ENCODE measurements at places on chromosomes 7 and 10. TPM values are rescaled to one million over a fixed set of nuclear protein-coding genes. Genes with fewer than 3 reads are reported as not detected.

PRKG1 gene
- 18.5 TPM for polyA plus RNA-seq

GRCh38 chr10:14727465-14727864 is 47.2 kb downstream of the FAM107B start:
- H3K27me3 ChIP-seq: no peaks in the 10 kb centered on the region
- no peak overlapping the region for H3K4me3 ChIP-seq
- DNase-seq: no peak
- H3K36me3 ChIP-seq: no peaks in the 10 kb centered on the region
- H3K27ac ChIP-seq: no peak overlapping the region
- no peaks in the 10 kb centered on the region for H3K4me1 ChIP-seq

DNA sequence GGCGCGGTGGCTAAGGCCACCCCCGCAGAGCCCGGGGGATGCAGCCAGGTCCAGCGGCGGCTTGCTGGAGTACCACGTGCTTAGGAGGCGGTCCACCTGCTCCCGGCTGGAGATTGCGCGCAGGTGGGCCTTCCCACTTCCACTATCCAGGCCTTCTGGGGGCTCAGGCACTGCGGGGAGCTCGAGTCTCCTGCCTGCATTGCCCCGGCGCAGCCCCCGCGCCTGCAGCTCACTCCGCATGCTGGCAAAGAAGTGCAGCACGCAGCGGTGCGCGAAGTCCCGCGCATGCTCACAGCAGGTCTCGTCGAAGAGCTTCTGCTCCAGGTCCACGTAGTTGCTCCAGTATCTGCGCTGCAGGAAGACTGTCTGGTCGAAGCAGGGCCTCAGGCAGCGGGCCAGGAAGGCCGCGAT is 5.8 kb downstream of the CALHM3 start:
- H3K4me1 ChIP-seq: peaks cover 13% of the 10 kb centered on the region
- H3K27ac ChIP-seq: no peak overlapping the region
- H3K36me3 ChIP-seq: no peaks in the 10 kb centered on the region

DNA sequence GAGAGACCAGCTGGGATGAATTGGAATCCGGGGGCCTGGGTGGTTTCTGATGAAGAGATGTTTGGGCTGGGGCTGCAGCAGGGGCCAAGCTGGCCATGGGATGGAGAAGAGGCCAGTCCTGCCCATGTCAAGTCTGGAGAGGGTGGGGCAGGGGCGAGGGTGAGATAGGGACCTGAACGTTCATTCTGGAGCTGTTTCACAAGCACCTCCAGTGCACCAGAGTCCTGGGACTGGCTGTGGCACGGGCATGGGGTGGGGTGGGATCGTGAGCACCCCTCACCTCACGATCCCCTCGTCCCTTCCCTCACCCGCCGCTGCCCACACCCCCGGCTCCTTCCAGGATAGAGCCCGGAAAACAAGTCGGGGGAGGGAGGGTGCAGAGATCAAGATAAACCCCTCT is 25.8 kb upstream of the PSMG3 start:
- no peaks in the 10 kb centered on the region for H3K4me1 ChIP-seq
- DNase-seq: no peak
- no peak overlapping the region for H3K4me3 ChIP-seq
- H3K27me3 ChIP-seq: peaks cover 8% of the 10 kb centered on the region
- H3K27ac ChIP-seq: no peak overlapping the region

PAPOLB gene
- 0.07 TPM for polyA plus RNA-seq

DNA sequence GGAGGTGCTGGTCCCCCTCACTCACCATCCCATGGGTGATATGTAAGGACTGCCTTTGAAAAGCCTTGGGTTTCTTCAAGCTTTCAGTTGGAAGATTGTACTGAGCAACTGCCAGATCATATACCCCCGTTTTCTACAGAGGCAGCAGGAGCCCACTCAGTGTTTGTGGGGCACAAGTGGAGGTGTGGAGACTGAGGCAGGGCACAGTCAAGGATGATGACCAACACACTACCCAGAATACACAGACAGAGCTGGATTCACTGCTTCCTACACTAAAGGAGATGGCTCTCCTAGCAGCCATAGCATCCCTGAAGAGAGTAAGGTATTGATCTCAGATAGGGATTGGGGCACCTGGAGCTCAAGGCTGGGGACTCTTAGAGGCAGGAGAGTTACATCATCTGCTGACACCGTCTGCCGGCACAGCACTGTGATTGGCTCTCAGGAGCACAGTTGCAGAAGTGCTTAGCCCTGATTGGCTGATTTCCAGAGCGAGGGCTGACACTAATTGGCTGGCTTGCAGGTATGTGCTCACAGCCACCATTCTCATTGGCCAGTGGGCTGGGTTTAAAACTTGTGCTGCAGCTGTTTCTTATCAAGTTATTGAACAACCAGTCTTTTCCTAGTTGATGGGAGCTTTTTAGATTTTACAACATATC is 77.9 kb upstream of the PFKP start:
- H3K36me3 ChIP-seq: no peaks in the 10 kb centered on the region
- peaks cover 7% of the 10 kb centered on the region for H3K4me1 ChIP-seq
- peaks cover 5% of the 10 kb centered on the region for H3K27me3 ChIP-seq

LRGUK gene
- 2.1 TPM for polyA plus RNA-seq

OGDHL gene
- 0.89 TPM for polyA plus RNA-seq

CAV2 gene
- polyA plus RNA-seq: 92.6 TPM

GRCh38 chr10:104903433-104903832 is 262.3 kb downstream of the SORCS3 start:
- no peaks in the 10 kb centered on the region for H3K36me3 ChIP-seq
- H3K4me3 ChIP-seq: no peak overlapping the region
- no peak for DNase-seq
- no peak overlapping the region for H3K27ac ChIP-seq
- H3K4me1 ChIP-seq: no peaks in the 10 kb centered on the region

HHEX gene
- polyA plus RNA-seq: 44.1 TPM

GRCh38 chr10:120423431-120424197 is 33.4 kb upstream of the PLPP4 start:
- DNase-seq: no peak
- no peaks in the 10 kb centered on the region for H3K36me3 ChIP-seq
- H3K4me1 ChIP-seq: no peaks in the 10 kb centered on the region
- no peaks in the 10 kb centered on the region for H3K27me3 ChIP-seq
- H3K4me3 ChIP-seq: no peak overlapping the region
- H3K27ac ChIP-seq: no peak overlapping the region

GRCh38 chr7:34982371-34983019 is 54.8 kb downstream of the DPY19L1 start:
- H3K4me1 ChIP-seq: no peaks in the 10 kb centered on the region
- DNase-seq: no peak
- no peak overlapping the region for H3K27ac ChIP-seq

- peaks cover 20% of the 10 kb centered on the region for H3K4me1 ChIP-seq
- no peaks in the 10 kb centered on the region for H3K36me3 ChIP-seq
- no peak overlapping the region for H3K4me3 ChIP-seq
- DNase-seq: no peak
- peaks cover 15% of the 10 kb centered on the region for H3K27me3 ChIP-seq
- no peak overlapping the region for H3K27ac ChIP-seq
Observed at GRCh38 chr7:2706685-2707126, 18.7 kb downstream of the AMZ1 start.

DNA sequence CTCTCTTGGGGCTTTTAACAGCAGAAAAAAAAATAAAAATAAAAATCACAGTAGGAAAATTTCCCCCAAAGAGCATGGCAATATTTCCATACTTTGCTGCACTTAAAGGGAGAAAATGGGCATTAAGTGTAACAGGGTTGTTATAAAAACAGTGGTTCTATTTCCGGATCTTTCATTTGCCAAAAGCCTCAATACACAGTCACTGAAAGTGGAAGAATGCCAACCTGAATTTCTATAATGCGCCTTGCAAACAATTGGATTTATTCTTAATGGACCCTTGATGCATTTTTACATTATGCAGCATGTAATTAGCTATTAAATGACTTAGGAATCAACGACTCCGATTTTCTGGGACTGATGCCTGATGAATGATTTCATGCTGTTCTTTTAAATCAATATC is 127.6 kb upstream of the NANOS1 start:
- no peak for DNase-seq
- H3K27ac ChIP-seq: no peak overlapping the region
- no peaks in the 10 kb centered on the region for H3K36me3 ChIP-seq
- H3K27me3 ChIP-seq: peaks cover 6% of the 10 kb centered on the region
- H3K4me1 ChIP-seq: no peaks in the 10 kb centered on the region

SPAM1 gene
- not detected for polyA plus RNA-seq

- DNase-seq: no peak
- no peak overlapping the region for H3K27ac ChIP-seq
- H3K36me3 ChIP-seq: no peaks in the 10 kb centered on the region
Observed at GRCh38 chr10:43195557-43195956, 57.3 kb downstream of the CSGALNACT2 start.
